Sciatic nerve (tissue), 2 donors: ENCODE measurements at places on chromosomes 2 and 18.

- DNase-seq, result no peak
Measured at GRCh38 chr2:7333189-7333765, 416.1 kb downstream of the RNF144A start.

- DNase-seq, result no peak
Measured at GRCh38 chr18:72174972-72175649, 369.0 kb downstream of the CBLN2 start.

DNA sequence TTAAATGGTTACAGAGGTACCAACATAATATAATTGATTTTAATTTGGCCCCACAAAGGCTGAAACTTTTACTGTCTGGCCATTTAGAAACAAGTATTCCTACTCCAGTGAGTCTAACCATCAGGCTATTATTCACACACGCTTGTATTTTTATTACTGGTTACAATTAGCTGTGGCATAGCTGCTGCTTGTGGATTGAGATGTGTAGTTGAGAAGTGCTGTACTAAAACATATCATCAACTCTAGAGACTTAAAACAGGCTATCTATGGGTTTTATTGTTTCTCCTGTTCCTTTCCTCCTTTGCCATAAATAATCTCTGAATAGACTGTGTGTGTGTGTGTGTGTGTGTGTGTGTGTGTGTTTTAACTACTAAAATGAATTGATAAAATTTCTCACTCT, 530.2 kb downstream of the CCDC85A start:
- no peak for DNase-seq

- DNase-seq, result no peak
Measured at GRCh38 chr2:144484201-144484948, 35.5 kb downstream of the ZEB2 start.

- DNase-seq, result no peak
Measured at GRCh38 chr2:234278556-234279255, 218.2 kb downstream of the ARL4C start.

DNA sequence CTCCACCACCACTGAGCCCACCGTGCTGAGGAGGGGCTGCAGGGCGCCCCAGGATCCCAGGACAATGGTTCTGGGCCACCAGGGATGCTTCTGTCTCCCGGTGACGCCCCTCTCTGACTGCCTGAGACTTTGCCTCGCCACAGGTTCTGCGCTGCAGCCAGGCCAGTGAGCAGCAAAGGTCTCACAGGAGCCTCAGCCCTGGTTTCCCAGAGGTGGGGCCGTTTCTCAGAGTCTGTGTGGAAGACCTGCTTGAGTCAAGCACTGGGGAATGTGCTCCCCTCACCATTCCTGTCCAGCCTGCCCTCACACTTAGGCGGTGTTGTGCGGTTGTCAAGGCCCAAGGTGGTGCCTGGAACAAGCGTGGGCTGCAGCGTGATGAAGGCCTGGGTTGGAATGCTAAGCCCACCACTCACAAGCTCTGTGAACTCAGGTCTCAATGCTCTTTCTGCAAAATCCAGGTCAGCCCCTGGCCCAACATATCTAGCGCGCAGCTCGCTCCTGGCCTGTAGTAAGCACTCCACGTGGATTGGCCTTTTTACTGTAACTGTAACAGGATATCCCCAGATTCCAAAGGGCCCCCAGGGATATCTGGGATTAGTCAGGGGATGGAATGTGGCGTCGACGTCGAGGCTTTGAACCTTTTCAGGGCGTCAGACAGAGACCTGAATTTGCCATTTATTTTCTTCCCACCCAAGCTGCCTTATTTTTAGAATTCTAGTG, 47.6 kb downstream of the PLB1 start:
- DNase-seq, result no peak

- DNase-seq, result peak; percentile 52
Measured at GRCh38 chr2:9375857-9376428, 47.4 kb downstream of the ITGB1BP1 start.

GRCh38 chr2:201406077-201406662, 45.1 kb downstream of the TRAK2 start:
- DNase-seq, result no peak

- no peak for DNase-seq
Measured at GRCh38 chr2:195320413-195320973, 336.5 kb upstream of the SLC39A10 start.

DNA sequence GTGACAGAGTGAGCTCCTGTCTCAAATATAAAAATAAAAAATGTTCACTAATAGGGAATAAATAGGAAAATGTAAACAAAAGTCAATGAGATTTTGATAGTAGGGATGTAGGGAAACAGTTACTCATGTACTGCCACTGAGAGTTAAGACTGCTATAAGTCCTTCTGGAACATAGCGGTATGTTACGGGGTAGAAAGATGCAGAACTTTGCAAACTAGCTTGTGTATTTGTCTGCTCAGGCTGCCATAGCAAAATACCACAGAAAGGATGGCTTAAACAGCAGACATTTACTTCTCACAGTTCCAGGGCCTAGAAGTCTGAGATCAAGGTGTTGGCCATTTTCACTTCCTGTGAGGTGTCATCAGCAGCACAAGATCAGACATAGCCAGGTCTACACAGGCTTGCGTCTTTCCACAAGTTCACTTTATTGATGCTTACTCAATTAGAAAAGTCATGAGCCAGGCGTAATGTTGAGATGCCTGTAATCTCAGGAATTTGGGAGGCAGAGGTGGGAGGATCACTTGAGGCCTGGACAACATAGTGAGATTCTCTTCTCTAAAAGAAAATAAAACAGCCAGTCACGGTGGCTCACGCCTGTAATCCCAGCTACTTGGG, 8.8 kb downstream of the TXNDC2 start:
- no peak for DNase-seq

- no peak for DNase-seq
Measured at GRCh38 chr2:224405841-224406370, 4.0 kb upstream of the FAM124B start.

- no peak for DNase-seq
Measured at GRCh38 chr2:47401789-47402554, 984 bp upstream of the MSH2 start.
